GM23248 (cell line): ENCODE measurements at places on chromosomes 12 and 14. TPM values are rescaled to one million over a fixed set of nuclear protein-coding genes. Genes with fewer than 3 reads are reported as not detected.

GRCh38 chr14:62592877-62593276, 452.4 kb downstream of the KCNH5 start:
- DNase-seq, result no peak

MYO1H gene
- total RNA-seq, result not detected in 2 replicates

BLOC1S1 gene
- 47.6 and 110 TPM in 2 replicates for total RNA-seq

TAS2R9 gene
- total RNA-seq, result not detected in 2 replicates

CCDC175 gene
- total RNA-seq, result not detected in 2 replicates

FOXN4 gene
- not detected in 2 replicates for total RNA-seq

DNA sequence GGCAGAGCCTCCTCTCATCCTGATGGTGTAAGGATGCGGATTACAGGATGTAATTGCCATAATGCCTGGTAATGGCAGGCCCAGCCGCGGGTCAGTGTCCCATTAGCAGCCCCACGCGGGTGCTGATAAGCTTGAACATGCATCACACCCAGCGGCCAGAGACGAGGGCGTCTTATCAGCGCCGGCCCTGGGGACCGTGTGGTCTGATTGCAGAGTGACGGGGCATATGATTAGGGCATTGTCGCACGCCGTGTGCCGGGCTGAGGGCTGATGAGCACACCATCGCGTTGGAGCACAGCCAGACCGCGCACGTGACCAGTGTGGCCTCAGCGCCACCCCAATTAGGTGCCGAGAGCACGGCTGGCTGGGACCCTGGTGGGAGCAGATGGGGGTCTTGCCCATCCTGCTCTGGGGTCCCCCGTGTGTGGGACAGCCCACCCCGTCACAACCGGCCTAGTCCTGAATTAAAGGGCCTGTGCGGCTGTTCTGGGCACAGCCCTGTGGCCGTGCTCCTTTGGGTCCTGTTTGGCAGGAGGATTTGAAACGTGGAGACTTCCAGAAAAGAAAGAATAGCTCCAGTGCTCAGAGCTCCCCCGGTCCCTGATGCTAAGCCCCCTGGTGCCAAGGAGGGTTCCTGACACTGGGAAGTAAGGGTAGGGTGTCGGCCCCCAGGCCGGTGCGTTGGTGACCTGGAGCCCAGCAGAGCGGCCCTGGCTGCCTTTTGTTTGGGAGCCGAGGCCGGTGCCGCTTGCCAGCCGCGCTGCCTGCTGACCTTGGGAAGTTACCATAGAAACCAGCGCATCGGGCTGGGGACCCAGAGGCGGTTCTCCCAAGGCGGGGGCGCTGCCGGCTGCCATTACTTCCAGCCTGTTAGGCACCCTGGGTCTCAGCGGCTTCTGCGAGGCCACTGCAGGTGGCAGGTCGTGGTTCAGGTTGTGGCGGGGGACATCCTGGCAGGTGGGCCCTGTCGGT, 20.7 kb downstream of the KIF26A start:
- no peak for DNase-seq

DNA sequence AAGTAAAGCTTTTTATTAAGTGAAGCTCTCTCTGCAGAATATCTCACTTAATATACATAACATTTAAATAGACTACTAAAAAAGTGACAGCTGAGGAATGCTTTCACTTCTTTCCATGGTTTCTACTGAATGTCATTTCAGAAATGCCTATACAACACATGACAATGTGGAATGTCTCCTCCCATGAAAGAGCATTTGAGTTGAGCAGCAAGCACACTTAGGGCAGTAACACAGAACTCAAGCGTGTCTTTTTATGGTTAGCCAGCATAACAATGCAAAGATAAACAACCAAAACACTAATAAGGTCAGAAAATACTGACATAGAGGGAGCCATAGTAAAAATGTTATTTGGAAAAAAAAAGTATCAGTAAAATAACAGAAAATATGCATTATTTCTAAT, 9.4 kb downstream of the PPP1R12A start:
- no peak for DNase-seq

C1R gene
- 51.1 and 52.2 TPM in 2 replicates for total RNA-seq

DNA sequence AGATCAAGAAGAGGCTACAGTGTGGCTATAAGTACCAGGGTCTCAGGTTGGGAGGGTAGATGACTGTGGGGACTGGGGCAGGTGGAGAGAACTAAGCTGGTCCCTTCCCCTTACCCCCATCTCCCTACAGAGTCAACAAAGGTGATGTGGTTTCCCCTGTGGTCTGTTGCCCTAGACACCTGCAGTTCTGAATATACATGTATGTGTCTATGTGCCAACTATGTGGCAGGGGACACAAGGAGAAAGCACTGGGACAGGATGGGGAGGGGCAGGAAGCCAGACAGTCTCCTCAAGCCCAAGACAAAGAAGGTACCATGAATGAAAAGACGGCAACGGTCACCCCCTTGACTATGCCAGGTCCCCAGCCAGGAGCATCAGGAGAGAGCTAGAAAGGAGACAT, 4.5 kb upstream of the HDAC7 start:
- no peak for DNase-seq
